ENCODE measurements at places on chromosomes 7 and 10.
A peak's percentile ranks its signal among the peaks of the same experiment; 100 is the strongest.

DNA sequence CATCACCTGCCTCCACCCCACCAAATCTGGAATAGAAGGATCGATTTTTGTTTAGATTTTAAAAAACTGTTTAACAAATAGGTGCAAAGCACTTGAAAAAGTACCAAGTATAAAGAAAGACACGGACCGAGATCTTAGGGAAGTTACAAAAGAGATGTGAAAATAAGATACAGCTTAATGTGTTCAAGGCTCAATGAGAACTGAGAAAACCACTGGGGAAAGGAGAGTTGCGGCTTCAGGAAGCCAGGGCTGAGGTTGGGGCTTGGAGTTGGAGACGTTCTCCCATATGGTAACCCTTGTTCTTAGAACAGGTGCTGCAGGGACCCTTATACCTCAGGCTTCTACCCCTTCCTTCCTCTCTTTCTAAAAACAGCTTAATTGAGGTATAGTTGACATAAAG, 140.2 kb downstream of the FANK1 start:
- no peak for DNase-seq

- no peak for DNase-seq
These were observed 4.6 kb downstream of the DENND11 start for GRCh38 chr7:141697211-141697871.

DNA sequence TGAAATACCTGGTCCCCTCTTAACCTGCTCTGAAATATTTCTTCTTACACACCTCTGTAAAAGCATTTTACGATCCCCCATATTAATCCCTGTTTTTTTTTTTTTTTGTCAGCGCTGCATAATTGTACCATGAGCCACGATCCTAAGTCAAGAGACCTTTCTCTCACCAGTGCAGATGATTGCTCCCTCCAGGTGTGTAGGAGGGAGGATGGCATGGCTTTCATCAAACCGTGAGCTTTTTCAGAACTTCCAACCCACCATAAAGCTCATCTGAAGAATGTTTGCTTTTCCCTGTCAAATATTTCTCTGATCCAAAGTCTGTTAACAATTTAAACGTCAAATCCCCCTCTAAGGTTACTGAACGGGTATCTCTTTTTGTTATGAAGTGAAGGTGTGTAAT, 28.2 kb upstream of the SEPHS1 start:
- DNase-seq: no peak

GRCh38 chr10:30032125-30032524, 27.3 kb downstream of the JCAD start:
- no peak for DNase-seq

DNA sequence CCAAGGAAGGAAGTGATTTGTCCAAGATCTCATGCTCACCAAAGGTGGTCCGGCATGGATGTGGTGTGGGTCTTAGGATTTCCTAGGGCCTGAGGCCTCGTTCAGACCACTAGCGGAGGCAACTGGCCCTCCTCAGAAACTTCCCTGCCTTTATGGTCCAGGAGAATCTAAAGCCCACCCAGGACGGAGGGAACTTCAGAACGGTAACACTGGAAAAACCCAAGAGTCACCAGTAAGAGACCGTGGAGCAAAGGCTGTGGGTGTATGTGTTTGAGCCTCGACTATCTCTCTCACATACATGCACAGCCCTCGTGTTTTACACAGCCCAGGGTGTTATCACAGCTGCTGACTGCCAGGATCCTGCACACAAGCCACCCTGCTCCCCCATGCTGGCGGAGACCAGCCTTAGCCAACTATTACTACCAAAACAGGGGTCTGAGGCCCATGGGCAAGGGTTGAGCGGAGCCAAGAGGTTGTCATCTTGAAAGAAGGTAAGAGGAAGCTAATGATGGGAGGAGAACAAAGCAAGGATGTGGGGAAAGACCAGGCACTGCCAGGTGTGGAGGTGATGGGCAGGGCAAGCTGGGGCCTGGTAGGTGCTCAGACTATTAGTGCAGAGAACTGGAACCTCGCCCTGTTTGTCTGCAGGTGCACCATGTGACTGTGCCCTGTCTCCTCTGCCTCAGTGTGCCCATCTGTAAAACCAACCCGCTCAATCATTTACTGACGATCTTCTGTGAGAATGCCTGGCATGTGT, 170.2 kb upstream of the ZMIZ1 start:
- no peak for DNase-seq

GRCh38 chr7:74272305-74273038, 16.7 kb upstream of the CLIP2 start:
- DNase-seq: no peak

GRCh38 chr7:31373337-31374289, 33.1 kb upstream of the NEUROD6 start:
- DNase-seq: no peak

DNA sequence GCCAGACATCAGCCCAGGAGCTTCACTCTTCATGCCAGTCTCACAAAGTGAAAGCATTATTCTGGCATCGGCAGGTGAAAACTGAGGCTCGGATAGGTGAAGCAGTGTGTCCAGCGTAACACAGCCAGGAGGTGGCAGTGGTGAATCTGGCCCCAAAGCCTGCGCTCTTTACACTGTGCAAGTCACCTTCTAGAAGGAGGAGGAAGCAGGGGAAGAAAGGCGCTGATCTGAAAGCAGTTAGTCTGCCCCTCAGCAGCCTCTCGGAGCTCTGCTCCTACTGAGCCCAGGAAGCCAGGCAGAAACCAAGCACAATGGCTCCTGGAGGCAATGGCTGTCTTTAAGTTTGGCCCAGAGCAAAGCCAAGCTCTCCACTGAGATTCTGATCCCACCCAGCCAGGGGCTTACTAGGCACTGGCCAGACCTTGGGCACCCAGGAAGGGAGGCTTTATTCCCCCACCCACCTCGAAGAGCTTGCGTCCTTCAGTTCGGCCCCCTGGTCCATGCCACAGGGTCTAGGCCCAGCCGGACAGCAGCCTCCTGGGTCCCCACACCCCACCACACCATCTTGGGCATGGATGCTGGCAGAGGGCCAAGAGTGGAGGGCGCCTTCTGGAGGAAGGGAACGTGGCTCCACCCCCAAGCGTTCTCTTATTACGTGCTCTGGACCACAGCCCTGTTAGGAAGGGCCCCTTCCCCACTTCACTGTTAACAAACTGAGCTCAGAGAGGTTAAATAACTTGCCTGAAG, 104.5 kb downstream of the GRID1 start:
- no peak for DNase-seq

DNA sequence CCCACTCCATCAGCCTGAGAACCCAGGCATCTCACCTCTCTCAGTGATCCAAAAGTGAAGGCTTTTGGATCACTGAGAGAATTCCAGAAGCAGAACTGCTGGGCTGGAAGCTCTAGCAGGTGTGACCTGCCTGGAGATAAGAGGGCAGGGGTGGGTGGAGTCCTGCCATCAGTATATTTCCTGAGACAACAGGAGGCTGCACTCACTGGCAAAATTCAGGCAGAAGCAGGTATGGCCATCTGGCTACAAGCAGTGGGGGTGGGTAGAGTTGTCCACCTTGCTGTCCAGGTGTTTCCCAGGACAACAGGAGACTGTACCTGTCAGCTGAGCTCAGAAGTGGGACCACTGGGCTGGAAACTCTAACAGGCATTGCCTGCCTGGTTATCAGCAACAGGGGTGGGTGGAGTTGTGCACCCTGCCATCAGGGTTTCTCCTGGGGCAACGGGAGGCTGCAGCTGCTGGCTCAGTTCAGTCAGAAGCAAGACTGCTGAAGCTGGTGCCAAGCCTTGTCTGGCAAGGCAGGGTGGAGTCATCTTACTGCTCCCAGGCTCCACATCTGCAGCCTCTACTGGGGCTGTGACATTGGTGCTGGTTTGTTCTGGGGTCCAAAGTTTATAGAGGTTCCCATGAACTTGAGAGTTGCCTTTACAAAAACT, 47.2 kb upstream of the SFTPD start:
- no peak for DNase-seq

DNA sequence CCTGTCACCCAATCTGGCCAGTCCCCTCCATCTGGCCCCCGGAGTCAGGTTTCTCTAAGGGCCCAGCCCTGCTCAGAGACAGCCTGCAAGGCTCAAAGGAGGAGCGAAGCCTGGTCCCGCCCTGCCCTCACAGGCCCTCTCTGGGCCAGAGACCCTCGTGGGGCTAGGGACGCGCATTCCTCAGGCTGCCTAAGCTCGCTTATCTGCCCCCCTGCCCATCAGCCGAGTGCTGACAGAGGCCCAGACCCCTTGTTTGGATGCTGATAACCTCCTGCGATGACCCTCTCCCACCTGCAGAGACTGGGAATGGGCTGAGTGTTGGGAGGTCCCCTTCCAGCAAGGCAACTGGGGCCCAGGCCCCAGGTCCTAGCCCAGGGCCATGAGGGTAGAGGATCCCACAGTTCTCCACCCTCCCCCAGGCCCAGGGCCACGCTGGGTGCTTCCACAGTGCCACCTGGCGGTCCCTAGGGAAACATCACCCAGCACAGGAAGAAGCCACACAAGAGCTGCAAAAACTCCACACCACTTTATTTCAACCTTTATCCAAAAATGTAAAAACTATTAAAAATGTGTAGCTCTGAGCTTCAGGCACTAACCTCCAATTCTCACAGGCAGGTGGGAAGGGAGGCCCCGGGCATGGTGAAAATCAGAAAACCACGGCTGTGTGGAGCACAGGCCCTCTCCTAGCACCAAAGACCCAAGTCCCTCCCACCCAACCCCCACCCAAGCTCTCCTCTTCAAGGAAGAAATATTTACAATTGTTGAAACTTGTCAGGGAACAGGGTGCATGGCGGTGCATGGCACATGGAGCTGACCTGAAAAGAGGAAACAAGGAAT, 2.2 kb downstream of the NPM3 start:
- peak; percentile 51 for DNase-seq

DNA sequence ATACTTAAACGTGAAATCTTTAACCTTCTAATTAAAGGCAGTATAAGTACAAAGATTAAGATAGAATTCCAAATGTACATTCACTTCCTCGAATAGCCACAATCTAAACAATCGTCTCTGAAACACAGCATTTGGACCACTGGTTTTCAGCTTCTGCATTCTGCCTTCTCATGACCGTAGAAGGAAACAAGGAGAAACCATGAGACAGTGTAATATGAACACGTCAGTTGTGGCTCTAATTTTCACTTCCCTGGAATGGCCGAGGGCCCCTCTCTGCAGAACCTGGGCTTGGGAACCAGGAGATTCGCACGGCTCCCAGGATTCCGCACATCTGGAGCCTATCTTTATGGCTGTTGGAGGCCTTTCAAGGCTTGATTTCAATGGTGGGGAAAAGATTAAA, 189.3 kb downstream of the KLF6 start:
- no peak for DNase-seq

DNA sequence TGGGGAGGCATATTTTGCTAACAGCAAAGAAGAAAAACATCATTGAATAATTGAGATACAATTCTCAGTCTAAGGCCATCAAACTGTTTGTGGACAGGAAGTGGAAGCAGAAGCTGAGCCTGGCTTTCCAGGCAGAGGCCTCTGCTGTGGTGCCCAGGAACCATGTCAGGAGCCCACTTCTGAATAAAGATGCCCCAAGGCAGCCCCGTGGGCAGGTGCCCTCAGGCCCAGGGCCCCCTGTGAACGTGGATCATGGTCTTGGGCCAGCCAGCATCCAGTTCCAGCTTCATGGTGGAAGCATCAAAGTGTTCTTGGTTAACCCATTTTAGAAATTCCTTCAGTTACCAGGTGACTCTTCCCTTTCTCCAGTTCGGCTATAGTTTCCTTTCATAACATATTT, 346.8 kb downstream of the PTPRN2 start:
- no peak for DNase-seq

DNA sequence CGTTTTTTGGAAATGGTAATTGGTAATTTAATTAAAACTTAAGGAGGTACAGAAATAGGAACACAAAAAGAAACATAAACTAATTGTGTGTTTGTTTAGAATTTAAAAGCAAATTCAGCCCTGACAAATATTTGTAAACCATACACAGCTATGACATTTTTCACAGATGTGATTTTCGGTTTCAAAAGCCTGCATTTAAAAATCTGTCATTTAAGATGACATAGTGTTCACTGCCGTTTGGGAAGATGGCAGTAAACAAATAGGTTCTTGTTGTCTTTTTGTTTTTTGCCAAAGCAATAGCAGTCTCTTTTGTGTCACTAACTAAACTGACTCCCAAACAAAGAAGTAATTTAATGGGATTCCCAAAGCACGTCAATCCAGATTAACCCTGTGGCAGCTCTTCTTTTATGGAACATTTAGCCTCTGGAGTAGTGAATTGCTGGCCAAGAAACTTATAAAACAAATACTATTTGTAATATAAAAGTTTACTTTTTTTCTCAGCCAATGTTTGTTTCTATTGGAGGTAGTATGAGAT, 697.6 kb downstream of the PHTF2 start:
- no peak for DNase-seq

GRCh38 chr10:98301664-98302319, 33.8 kb upstream of the LOXL4 start:
- DNase-seq: no peak

DNA sequence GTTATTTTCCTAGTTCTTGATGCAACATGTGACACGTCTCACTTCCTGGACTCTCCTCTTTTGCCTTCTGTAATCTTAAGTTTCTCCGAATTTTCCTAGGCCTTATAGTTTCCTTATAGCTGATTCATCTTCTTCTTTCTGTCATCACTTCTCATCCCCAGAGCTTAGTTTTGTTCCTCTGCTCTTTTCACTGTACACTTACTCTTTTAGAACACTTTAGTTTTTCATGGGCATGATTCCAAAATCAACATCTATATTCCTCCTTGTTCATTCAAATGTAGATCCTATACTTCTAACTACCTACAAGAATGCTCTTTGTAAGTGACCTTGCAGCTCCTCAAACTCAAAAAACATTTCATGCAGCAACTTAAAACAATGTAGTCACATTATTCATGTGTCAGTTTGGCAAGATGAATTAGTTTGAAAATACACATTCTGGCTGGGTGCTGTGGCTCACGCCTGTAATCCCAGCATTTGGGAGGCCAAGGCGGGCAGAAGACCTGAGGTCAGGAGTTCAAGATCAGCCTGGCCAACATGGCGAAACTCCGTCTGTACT, 13.1 kb upstream of the SLC26A3 start:
- DNase-seq: no peak

GRCh38 chr7:301291-302053, 11.5 kb downstream of the FOXL3 start:
- DNase-seq: no peak

DNA sequence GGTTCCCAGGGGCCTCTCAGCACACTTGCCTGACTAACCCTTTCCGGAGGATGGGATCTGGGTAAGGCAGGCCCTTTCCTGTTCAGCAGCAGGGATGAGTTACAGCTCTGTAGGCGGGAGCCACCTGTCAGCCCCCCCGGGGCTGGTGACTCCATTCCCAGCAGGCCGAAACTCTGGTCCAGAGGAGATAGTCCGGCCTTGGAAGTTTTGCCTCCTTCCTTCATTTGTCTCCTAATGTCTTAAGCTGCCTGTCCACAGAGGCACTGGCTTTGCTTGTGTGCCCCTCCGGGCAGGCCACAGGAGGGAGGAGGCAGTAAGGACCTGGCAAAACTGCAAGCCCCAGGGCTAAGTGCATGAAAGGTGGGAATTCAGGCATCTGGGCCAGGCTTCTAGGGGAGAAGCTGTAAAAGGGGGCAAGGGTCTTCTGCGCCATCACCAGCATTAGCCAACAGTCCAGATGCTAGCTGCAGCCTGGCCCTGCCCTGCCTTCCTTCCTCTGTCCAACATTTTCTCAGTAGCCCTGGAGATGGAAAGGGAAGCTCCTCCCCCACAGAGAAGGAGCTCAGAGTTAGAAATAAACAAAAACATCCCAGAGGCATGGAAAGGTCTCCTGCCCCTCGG, 1.2 kb downstream of the ADIRF start:
- no peak for DNase-seq

Measured in stimulated activated CD8-positive, alpha-beta memory T cell treated with anti-CD3 and anti-CD28 coated beads, Interleukin-7, amount 100 ng/mL, for 1 hour (primary cell).